ENCODE measurements at places on chromosomes 6 and 20. TPM values are rescaled to one million over a fixed set of nuclear protein-coding genes. Genes with fewer than 3 reads are reported as not detected.

Gene EBF4
- total RNA-seq, result 2.3 TPM

Gene IL17A
- not detected for total RNA-seq

Gene ADAM33
- total RNA-seq, result 1.2 TPM

Gene STMND1
- not detected for total RNA-seq

Gene TIAM2
- total RNA-seq, result 3.1 TPM

Gene SPTLC3
- 40.9 TPM for total RNA-seq

Gene OR2J1
- total RNA-seq, result not detected

Gene TNFRSF6B
- not detected for total RNA-seq

DNA sequence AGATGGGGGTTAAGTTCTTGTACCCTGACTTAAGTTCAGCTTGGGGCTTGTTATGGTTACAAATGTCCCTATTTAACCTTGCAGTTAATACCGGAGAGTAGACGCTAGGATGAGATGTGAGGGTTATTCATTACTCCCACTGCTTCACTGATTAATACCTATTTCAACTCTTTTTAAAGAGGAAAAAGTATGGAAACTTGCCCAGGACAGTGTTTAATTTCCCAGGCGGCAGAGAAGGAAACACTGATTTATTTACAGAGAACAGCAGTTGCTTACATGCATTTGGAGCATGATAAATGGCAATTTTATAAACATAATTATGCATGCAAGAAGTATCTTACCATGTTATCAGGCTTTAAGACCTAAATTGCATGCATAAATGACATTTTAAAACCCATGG is 137.7 kb downstream of the RCAN2 start:
- no peak for DNase-seq

DNA sequence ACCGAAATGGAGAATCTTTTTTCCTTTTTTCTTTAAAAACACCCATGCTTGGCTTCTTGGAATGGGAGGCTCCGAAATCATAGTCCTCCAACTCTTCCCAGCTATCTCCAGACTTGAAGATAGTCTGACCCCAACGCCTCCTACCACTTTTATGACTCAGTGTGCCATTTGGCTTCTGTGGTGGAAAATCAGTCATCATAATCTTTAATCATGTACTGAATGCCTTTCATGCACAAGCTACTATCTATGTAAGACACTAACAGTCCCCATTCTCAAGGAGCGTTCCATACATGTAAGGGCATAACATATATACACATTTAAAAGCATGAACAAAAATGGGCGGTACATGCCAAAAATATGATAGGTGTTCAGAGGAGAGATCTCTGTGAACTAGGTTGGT is 44.1 kb downstream of the TMEM14B start:
- DNase-seq, result no peak

- no peak for DNase-seq
Measured at GRCh38 chr6:87583822-87584221, 6.0 kb downstream of the RARS2 start.

- no peak for DNase-seq
Measured at GRCh38 chr6:17159240-17159639, 57.4 kb downstream of the STMND1 start.

DNA sequence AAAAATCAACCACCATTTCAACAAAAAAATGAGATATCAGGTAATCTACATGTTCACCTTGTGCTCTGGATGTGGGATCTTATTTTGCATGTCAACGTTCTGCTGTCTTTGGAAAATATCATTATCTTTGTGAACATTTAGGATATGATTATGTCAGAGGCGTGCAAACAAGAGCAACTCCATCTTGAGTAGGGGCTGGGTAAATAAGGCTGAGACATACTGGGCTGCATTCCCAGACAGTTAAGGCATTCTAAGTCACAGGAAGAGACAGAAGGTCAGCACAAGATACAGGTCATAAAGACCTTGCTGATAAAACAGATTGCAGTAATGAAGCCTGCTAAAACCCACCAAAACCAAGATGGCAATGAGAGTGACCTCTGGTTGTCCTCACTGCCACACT is 28.8 kb upstream of the ZBTB24 start:
- no peak for DNase-seq

- no peak for DNase-seq
Measured at GRCh38 chr6:4804095-4804494, 27.9 kb downstream of the CDYL start.

- DNase-seq, result no peak
Measured at GRCh38 chr20:10922941-10923340, 249.1 kb upstream of the JAG1 start.

DNA sequence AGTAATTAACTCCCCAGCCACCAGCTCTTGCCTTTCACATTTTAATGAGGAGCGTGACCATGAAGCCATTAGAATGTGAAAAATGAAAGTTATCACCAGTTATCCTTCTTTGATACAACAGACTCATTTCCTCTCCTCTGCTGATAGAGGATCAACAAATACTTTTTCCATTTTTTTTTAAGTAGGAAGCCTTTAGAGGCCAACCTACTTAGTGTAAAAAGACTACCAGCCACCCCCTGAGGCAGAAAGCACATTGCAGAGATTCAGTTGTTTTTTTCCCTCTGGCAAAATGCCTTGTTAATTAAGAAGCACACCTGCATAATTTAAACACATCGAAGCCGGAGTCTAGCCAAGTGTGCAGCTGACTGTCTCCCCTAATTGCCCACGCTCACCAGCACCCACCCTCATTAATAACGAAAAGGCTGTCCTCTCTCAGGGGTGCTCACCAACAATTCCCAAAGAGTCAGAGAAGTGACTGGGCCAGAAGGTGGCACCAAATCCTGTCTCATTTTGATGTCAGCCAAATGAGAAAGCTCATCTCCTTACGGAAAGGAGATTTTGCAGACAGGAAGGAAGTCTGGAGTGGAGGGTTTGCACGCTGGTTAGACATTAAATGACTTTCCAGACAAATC is 60.9 kb upstream of the MC3R start:
- DNase-seq, result no peak

DNA sequence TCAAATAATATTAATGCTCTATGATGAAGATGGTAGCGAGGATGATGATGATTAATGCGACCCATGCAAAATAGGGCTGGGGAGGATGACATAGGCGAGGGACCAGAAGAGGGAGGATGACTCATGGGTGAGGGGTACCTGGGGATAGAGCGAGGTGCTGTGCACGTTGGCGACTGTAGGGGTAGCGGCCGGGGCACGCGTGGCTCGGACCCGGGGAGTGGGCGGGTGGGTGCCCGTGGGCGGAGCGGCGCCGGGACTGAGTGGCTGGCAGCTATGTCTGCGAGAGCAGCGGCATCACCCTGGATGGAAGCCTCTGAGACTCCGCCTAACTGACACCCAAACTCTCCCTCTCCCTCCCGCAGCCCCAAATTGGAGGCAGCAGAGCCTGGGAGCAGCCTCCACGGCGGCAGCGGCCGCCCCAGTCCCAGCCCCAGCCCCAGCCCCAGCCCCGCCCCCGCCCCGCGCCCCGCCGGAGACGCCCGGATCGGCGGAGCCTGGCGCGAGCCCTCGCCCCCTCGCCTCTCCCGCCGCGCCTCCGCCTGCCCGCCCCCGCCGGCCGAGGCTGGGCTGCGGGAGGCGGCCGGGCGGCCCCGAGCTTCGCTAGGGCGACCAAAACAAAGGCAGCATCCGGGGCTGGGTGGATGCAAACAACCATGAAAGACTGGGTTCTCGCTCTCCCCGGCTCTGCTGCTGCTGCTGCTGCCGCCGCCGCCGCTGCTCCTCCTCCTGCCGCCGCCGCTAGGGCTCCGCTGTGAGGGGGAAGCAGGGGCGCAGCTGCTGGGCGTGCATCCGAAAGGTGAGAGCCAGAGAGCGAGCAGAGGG is at the start of gene RIMS1:
RIMS1 (plus strand) TSS at position 367 of the 822 bp plus-strand sequence. CDS start 474 bp downstream, outside the sequence.
- no peak for DNase-seq

GRCh38 chr6:28408076-28408802 is 8.7 kb upstream of the ZSCAN12 start:
- DNase-seq, result no peak

- DNase-seq, result no peak
Measured at GRCh38 chr6:37501632-37502491, 2.2 kb upstream of the CCDC167 start.

DNA sequence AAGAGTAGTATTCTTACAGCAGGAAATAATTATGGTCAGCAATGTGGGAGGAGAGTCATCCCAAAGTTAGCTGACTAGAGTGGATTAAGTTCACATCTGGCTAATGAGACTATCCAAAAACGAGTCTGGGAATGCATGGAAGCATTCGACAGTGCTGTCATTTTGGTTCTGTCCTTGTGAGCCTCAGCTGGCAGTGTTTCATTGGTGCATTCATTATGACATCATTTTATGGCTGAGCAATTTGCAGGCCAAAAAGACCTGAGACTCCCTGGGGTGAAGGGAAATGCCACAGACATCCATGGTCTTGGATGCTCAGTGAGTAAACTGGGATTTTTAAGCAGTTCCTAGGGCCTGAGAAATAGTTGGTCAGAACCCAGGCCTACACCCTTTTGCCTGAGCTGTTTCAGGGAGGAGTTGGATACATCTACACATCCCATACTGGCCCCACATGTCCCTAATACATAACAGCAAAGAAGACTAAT is 196.4 kb upstream of the CCN2 start:
- no peak for DNase-seq
